RPMI7951 (cell line): ENCODE measurements at places on chromosomes 16 and 17. TPM values are rescaled to one million over a fixed set of nuclear protein-coding genes. Genes with fewer than 3 reads are reported as not detected.
A peak's percentile ranks its signal among the peaks of the same experiment; 100 is the strongest.

DNA sequence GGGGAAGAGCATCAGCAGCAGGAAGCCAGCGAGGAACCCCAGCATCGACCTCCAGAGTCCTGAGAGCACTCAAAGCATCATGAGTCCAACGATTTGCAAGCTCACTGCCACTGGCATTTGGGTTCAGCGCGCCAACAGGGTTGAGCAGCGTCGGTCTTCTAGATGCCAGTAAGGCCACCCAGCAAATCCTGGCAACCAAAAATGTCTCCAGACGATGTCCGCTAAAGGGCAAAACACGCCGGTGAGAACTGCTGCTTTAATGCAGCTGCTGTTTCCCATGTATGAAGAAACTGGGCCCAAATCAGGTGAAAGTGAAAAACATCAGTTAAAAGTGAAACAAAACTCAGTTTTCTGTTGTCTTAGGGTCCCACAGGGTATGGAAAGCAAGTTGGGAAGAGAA, 70.2 kb downstream of the ANKRD11 start:
- no peak for DNase-seq

DNA sequence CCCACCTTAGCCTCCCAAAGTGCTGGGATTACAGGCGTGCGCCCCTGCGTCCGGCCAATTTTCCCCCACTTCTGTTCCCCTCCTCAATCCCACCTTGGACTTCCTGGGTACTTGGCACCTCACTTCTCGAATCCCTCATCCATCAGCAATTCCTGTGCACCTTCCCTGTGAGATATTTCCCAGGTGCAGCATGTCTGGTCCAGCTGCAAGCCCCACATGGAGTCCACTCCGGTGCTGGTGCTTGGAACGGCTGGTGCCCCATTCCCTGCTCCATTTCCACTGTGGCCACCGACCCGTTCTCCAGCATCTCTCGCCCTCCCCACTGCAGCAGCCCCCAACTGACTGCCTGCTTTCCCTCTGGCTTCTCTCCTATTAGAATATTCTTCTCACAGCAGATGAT, 35.3 kb downstream of the NOL11 start:
- no peak for DNase-seq

CIITA gene
- total RNA-seq: 0.12 and 0.49 TPM in 2 replicates

CTF1 gene
- 0.24 and 0.39 TPM in 2 replicates for total RNA-seq

C16orf46 gene
- total RNA-seq: 0.60 and 4.1 TPM in 2 replicates

- DNase-seq: no peak
These were observed 502.9 kb downstream of the GRIN2A start for GRCh38 chr16:9679213-9679767.

DNA sequence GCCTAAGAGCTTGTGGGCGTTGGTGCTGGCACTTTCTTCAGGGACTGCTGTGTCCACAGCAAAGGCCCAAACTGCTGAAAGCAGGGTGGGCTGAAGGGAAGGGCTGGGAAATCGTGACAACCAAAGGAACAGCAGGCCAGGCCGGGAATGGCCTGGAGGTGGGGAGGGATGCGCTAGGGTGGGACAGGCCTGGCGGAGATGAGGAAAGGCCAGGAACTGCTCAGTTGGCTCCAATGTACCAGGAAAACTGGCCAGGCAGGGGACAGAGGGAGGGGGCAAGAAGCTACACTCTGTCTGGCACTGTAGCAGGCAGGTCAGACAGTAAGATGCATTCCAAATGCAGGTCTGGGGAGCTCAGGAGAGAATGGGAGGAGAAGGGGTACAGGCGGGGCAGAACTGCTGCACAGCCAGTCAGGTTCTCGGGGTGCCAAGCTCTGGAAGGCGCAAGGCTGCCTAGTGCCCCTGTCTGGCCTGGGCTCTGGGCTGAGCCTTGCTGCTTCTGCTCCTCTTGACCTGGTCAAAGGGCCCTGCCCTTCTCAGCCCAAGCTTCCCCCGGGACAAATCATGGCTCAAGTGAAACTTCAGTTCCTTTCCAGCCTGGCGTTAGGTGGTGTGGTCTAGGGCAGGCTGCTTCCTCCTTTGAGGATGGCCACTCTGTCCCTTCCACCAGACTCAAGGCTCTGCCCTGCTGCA, 7.3 kb downstream of the PNMT start:
- no peak for DNase-seq

GNAO1 gene
- 3.4 and 4.2 TPM in 2 replicates for total RNA-seq

PCYT2 gene
- total RNA-seq: 39.7 and 45.7 TPM in 2 replicates

GRCh38 chr17:70207184-70207583, 37.9 kb downstream of the KCNJ2 start:
- no peak for DNase-seq

SHCBP1 gene
- 56.6 and 61.0 TPM in 2 replicates for total RNA-seq

GRCh38 chr16:85610446-85611193, 2.5 kb upstream of the GSE1 start:
- DNase-seq: peak; percentile 90

DNA sequence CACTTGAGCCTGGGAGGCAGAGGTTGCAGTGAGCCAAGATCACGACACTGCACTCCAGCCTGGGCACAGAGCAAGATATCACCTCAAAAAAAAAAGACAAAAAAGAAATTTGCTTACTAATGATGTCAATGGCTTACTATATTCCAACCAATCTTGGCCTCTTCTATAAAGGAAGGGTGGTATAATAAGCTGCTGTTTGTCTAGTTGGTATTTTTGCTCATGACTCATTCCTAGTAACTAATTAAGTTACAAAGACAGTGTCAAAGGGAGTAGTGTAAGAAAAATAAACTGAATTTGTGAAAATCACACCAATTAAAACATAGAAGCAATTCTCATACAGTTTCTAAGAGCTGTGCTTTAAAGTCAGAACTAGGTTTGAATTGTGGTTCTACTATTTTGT, 82.5 kb downstream of the NLK start:
- no peak for DNase-seq

DNA sequence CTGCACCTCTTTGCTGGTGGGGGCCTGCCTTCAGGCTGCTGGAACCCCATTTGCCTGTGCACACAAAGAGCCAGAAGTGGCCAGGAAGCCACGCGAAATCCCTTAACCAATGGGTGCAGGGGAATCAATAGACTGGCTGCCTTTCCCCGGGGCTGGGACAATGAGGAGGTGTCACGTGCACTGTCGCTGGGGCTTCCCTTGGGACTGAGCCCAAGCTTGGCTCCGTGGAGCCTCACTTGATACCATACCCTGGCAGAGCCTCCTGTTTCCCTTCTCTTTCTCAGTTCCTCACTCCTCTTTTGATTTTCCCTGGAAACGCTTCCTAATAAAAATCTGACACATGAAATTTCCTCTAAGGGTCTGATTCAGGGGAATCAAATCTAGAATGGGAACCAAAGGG, 38.8 kb upstream of the C16orf82 start:
- no peak for DNase-seq

PMFBP1 gene
- 0.68 and 1.8 TPM in 2 replicates for total RNA-seq

- DNase-seq: no peak
These were observed 76.8 kb upstream of the ASIC2 start for GRCh38 chr17:33369876-33370275.

CMTR2 gene
- total RNA-seq: 26.5 and 28.8 TPM in 2 replicates

GRCh38 chr16:88482630-88483391, 29.7 kb downstream of the ZFPM1 start:
- no peak for DNase-seq

KCNJ16 gene
- total RNA-seq: not detected in 2 replicates

GRCh38 chr17:17043461-17044271, 1.4 kb downstream of the MPRIP start:
- DNase-seq: peak; percentile 73
